Hepatic stellate cell (primary cell): ENCODE measurements at places on chromosomes 5 and 9.

GRCh38 chr5:139284295-139284694, 9.2 kb upstream of the MATR3 start:
- no peak for DNase-seq

GRCh38 chr9:34647084-34647403, 569 bp downstream of the GALT start:
- DNase-seq = no peak

DNA sequence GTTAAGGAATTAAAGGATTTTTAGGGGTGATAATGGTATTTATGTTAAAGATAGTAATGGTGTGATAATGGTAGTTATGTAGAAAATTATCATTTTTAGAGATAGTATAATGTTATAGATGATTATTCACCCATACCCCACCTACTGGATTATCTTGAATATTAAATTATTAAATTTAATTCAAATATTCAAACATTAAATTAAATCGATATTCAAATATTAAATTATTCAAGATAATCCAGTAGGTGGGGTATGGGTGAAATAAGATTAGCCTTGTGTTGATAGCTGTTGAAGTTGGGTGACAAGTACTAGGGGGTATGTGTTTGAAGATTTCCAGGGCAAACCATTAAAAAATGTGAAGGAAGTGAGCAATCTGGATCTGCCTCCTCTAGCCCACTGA, 15.6 kb downstream of the FAM219A start:
- DNase-seq = no peak

DNA sequence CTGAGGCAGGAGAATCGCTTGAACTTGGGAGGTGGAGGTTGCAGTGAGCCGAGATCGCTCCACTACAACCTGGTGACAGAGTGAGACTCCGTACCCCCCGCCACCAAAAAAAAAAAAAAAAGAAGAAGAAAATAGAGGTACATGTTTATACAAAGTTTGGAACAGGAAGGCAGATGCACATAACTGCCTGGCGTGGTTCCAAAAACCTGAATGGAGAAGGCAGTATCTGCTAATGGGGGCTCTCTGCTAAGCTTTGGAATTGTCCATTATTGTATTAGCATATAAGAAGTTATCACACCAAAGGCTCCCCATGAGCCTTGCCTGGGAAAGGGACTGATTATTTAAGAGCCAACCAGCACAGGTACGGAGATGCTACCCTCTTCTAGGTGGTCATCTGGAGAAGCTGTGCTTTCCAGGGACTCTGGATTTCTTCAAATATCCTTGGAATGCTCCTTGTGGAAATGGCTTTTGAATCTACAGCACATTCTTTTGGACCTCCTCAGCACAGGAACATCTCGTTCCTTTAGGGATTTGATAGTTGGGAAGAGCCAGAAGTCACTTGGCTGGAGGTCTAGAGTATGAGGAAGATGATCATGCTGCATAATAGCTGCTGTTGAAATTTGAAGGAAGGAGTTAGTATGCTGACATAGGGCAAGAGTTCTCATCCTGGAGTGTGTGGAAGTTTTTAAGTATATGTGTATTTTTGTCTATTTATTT, 42.5 kb upstream of the ABCA1 start:
- peak; percentile 35 for DNase-seq

GRCh38 chr9:99650187-99650874, 171.4 kb upstream of the NR4A3 start:
- no peak for DNase-seq

- DNase-seq = no peak
Observed at GRCh38 chr9:110083866-110084265, 124.1 kb downstream of the C9orf152 start.

- DNase-seq = no peak
Observed at GRCh38 chr5:90560771-90561170, 2.2 kb downstream of the ADGRV1 start.

DNA sequence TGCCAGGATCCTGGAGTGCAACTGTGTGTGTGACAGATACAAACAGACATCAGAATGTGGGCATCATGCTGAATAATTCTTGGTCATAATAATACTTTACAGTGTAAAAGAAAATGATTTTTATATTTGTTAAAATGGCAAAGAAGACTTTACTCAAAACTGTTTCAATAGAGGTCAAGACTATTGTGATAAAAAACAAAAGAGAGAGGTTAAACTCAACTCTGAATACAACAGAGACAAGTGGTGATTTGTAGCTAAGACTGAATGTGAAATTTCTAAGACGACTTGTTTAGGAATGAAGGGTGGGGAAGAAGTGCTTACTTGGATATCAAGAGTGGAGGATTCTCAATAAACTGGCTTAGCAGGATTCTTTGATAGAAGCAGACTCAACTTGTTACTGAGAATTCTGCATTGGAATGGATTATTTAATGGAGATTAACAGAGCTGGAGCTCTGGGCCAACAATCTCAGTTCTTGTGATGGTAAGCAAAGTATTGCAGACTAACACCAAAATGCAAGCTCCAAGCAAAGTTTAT, 457.4 kb upstream of the CDH18 start:
- DNase-seq = no peak

DNA sequence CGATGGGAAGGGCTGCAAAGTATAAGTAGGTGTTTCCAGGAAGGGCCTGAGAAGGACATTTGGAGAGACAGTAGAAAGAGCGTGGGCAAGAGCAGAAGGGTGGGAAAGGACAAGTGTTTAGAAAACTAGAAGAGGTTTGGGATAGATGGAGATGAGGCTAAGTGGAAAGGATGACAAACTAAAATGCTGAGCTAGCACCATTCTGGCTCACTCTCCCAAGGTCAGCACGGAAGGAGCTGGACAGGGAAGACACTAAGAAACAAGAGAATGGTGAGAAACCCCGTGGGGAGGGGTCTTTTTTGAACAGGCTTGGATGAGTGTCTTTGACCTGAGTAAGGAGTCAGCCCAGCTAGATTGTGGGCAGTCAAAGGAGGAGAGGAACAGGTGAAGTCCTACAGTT, 286.0 kb downstream of the CDK5RAP2 start:
- DNase-seq = no peak

GRCh38 chr9:95211028-95211427, 106.5 kb downstream of the FANCC start:
- no peak for DNase-seq

- no peak for DNase-seq
Observed at GRCh38 chr9:115396071-115396529, 278.1 kb upstream of the TNC start.
